ENCODE measurements at places on chromosomes 11 and 22. TPM values are rescaled to one million over a fixed set of nuclear protein-coding genes. Genes with fewer than 3 reads are reported as not detected.

The ROBO3 gene
- total RNA-seq = 6.0 TPM

The ARHGAP20 gene
- 0.59 TPM for total RNA-seq

The ZNF280A gene
- not detected for total RNA-seq

The FLRT1 gene
- total RNA-seq = 0.14 TPM

The YAP1 gene
- total RNA-seq = 26.1 TPM

The GPR83 gene
- total RNA-seq = not detected

The OR6A2 gene
- total RNA-seq = 0.19 TPM

The MS4A5 gene
- total RNA-seq = not detected

The NXPE2 gene
- total RNA-seq = not detected

The MS4A8 gene
- total RNA-seq = 1.4 TPM

The NCR3LG1 gene
- 1.1 TPM for total RNA-seq

The CAPN5 gene
- 6.0 TPM for total RNA-seq

The CABP4 gene
- total RNA-seq = 0.58 TPM

The CBLIF gene
- 0.55 TPM for total RNA-seq

The FAM227A gene
- total RNA-seq = 0.43 TPM

The PKNOX2 gene
- 5.3 TPM for total RNA-seq

The DAGLA gene
- 3.9 TPM for total RNA-seq

The LRRC10B gene
- total RNA-seq = 0.54 TPM

The ARFGAP3 gene
- total RNA-seq = 62.6 TPM

The RAB36 gene
- 4.4 TPM for total RNA-seq

The PARVB gene
- 6.4 TPM for total RNA-seq

The UBASH3B gene
- 5.8 TPM for total RNA-seq
